ENCODE measurements at places on chromosomes 16 and 17.
A peak's percentile ranks its signal among the peaks of the same experiment; 100 is the strongest.

DNA sequence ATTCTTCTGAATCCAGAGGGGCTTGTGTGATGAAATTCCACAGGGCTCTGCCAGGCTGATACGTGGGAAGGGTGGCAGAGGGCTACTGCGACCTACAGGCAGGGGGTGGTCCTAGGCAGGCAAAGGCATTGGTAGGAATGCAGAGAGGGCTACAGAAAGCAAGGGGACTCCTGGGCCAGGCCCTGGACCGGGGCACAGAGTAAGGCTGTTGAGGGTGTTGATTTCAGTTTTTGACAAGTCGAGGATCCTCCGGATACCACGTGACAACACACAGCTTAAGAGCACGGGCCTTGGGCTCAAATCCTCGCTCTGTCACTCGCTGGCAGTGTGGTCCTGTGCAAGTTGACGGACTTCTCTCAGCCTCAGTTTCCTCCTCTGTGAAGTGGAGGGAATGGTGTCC lies 19.1 kb upstream of the DOC2B start:
- no peaks in the 10 kb centered on the region for H3K36me3 ChIP-seq
- H3K27ac ChIP-seq, result no peak overlapping the region
- H3K4me3 ChIP-seq, result no peak overlapping the region
- DNase-seq, result no peak

DNA sequence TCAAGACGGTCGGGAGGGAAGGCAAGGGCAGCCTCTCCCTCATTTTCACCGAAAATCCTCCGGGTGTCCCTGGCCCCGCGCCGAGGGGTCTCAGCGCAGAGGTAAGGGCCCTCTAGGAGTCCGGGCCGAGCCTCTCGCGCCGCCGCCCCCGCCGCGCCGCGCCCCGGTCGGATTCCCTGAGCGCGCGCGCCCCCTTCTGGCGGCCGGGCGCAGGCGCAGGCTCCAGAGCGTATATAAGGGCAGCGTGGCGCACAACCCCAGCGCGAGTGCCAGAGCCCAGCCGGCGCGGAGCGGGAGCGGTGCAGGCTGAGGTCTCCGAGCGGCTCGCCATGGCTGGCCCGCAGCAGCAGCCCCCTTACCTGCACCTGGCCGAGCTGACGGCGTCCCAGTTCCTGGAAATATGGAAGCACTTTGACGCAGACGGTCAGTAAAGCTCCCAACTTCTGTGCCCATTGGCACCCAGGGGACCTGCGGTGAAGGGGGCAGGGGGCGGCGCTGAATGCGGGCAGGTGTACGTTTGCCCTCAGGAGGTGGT lies at the start of gene CALB2:
Gene CALB2 (plus strand): TSS at position 260 of the 535 bp plus-strand sequence. CDS start 70 bp downstream, at position 330.
- DNase-seq, result no peak
- H3K27me3 ChIP-seq, result no peaks in the 10 kb centered on the region
- H3K4me3 ChIP-seq, result peak within 1 kb of the TSS; percentile 20
- no peaks in the 10 kb centered on the region for H3K36me3 ChIP-seq
- peaks cover 14% of the 10 kb centered on the region for H3K4me1 ChIP-seq

DNA sequence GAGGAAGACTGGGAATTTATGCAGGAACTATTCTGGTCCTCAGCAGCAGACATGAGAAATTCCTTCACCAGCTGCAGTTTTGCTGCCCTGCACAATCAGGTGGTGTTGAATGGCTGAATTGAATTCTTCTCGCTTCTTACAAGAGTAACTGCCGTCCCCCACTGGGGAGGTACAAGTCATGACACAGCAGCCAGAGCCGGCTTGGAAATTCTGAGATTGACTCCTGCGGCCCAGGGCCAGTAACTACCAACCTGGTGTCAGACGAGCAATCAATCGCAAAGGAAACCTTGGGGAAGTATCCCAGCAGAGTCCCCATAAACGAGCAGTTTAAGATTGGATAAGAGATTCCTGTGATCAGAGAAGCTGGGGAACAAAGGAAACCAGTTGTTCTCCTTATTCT lies 30.7 kb downstream of the KNOP1 start:
- no peak for DNase-seq
- H3K27ac ChIP-seq, result no peak overlapping the region
- H3K27me3 ChIP-seq, result no peaks in the 10 kb centered on the region
- H3K4me1 ChIP-seq, result no peaks in the 10 kb centered on the region
- H3K36me3 ChIP-seq, result no peaks in the 10 kb centered on the region

DNA sequence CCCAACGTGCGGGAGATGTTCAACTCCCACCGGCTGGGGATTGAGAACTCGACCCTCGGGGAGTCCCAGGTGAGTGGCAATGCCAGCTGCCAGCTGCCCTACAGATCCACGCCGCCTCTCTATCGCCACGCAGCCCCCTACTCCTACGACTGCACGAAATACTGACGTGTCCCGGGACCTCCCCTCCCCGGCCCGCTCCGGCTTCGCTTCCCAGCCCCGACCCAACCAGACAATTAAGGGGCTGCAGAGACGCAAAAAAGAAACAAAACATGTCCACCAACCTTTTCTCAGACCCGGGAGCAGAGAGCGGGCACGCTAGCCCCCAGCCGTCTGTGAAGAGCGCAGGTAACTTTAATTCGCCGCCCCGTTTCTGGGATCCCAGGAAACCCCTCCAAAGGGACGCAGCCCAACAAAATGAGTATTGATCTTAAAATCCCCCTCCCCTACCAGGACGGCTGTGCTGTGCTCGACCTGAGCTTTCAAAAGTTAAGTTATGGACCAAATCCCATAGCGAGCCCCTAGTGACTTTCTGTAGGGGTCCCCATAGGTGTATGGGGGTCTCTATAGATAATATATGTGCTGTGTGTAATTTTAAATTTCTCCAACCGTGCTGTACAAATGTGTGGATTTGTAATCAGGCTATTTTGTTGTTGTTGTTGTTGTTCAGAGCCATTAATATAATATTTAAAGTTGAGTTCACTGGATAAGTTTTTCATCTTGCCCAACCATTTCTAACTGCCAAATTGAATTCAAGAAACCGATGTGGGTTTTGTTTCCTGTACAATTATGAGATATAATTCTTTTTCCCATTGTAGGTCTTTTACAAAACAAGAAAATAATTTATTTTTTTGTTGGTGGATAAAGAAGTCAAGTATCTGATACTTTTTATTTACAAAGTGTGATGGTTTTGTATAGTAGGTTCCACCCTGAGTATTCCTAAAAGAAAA lies 2.3 kb downstream of the FOXC2 start:
- H3K27ac ChIP-seq, result no peak overlapping the region
- H3K27me3 ChIP-seq, result no peaks in the 10 kb centered on the region
- H3K36me3 ChIP-seq, result no peaks in the 10 kb centered on the region
- peak overlapping the region; percentile 37 for H3K4me3 ChIP-seq
- no peak for DNase-seq
- peaks cover 15% of the 10 kb centered on the region for H3K4me1 ChIP-seq

GRCh38 chr16:71498031-71498430 lies 8.9 kb upstream of the ZNF19 start:
- DNase-seq, result no peak
- no peak overlapping the region for H3K4me3 ChIP-seq
- no peak overlapping the region for H3K27ac ChIP-seq
- H3K4me1 ChIP-seq, result no peaks in the 10 kb centered on the region
- no peaks in the 10 kb centered on the region for H3K36me3 ChIP-seq

DNA sequence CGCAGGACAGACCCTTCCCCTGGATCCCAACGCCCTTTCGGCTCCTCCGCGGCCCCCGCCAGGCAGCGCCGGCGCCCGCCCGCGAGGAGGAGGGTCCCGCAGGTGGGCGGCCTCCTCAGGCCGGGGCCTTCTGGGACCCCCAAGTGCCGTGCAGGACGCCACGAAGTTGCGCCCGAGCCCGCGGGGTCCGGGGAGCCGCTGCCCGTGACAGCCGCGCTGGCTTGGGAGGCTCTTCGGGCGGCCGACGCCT lies 504 bp downstream of the ERN1 start:
- peak overlapping the region; percentile 89 for H3K27ac ChIP-seq
- no peaks in the 10 kb centered on the region for H3K27me3 ChIP-seq
